ENCODE measurements at places on chromosomes 6 and 20. TPM values are rescaled to one million over a fixed set of nuclear protein-coding genes. Genes with fewer than 3 reads are reported as not detected.

Gene ASIP
- not detected for total RNA-seq

Gene POPDC3
- total RNA-seq = 0.41 TPM

GRCh38 chr6:85453490-85453889 lies 3.6 kb downstream of the NT5E start:
- no peak for DNase-seq

- no peak for DNase-seq
These were observed 827.5 kb upstream of the CITED2 start for GRCh38 chr6:140201787-140202458.

- DNase-seq = no peak
These were observed 107.5 kb downstream of the FYN start for GRCh38 chr6:111765763-111766162.

Measured in sigmoid colon (tissue), 7 donors.